ENCODE measurements at places on chromosomes 3 and 15.
A peak's percentile ranks its signal among the peaks of the same experiment; 100 is the strongest.

- DNase-seq = no peak
Measured at GRCh38 chr15:70998319-70998718, 105.7 kb downstream of the LRRC49 start.

- no peak for DNase-seq
Measured at GRCh38 chr15:53910852-53911251, 67.4 kb upstream of the UNC13C start.

GRCh38 chr3:111715911-111716523 lies 120.9 kb upstream of the ZBED2 start:
- DNase-seq = no peak

DNA sequence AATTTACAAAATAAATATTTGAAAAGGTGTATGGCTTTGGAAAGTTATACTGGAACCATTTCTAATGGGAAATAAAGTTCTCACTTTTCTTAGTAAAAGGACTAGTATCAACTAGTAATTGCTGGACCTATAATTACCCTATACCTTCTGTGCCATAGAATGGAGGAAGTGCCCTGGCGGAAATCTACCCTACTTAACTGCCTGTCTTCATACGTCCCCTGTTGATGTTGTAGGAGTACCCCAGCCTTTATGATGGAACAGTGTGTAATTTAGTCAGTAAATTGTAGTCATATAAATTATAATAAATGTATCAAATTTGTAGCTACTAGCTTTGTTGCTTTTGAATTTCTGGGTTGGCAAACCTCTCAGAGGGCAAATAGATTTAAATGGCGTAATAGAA lies 149.9 kb downstream of the LPP start:
- no peak for DNase-seq

GRCh38 chr3:192917028-192917403 lies 640 bp downstream of the MB21D2 start:
- peak; percentile 81 for DNase-seq

DNA sequence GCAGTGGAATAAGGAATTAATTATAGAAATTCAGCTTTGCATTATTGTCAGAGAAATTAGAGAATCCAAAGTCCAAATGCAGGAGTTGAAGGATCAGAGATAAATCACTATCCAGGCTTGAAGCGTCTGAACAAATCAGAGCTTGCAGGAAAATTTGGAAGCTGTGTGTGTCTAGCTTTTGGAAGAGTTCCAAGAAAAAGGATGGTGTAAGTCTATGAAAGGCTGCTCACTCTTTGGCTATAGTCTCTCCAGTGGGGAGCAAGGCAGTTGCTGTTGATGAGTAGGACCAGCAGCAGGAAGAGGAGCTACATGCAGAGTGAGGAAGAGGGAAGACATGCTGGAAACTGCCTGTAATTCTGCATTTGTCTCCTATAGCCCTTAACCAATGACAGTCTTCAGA lies 464.3 kb upstream of the GRM7 start:
- no peak for DNase-seq

DNA sequence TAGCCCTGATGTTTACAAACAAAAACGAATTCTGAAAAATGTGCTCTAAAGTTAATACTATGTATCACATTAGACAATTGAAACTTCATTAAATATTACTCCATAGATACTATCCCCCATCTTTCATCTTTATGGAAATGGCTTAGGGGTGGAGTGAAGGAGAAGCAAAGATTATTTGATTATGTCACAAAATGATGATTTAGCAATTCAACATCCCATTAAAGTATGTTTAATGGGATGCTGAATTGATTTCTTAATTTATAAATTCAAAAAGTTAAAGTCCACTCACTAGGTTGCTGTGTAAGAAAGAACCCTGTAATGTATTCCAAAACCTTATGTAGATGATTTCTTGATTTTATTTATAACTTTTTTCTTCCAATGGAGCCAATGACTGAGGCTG lies 201.1 kb downstream of the WDR72 start:
- no peak for DNase-seq

- DNase-seq = no peak
Measured at GRCh38 chr15:57048930-57049549, 130.6 kb downstream of the TCF12 start.

DNA sequence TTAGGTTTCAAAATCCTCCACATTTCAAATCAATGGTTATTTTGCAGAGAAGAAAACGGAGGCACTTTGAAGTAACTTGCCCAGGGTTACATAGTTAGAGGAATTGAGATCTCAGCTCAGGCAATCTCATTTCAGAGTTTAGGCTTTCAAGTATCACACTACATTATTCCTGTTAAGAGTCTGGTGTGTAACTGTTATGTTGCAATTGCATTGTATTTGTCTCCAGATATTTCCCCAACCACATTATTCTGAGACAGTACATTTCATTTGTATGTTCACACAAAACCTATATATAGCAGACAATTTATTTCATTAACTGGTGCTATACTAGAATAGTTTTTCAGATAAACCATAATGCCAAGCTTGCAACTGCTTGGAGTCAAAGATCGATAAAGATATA lies 154.2 kb upstream of the TSPAN3 start:
- DNase-seq = no peak

DNA sequence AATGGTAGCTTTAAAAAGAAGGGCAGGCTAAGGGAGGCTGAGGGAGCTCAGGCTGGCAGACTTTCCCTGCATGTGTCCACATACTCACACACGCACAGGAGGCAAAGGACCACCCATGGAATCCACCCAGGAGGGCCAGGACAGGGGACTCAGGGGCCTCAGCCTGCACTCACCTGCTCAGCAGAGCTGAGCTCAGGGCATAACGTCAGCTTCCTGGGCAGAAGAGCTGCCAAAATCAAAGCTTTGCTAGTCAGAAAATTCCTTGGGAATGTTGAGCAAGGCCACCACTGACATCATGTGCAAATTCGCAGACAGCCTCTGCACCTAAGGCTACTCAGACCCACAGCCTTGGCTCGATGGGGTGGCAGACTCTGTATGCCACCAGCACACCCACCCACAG lies 16.4 kb upstream of the ALAS1 start:
- DNase-seq = no peak

- no peak for DNase-seq
Measured at GRCh38 chr3:86723433-86723832, 267.5 kb downstream of the VGLL3 start.

GRCh38 chr15:77575203-77575934 lies 57.3 kb downstream of the LINGO1 start:
- no peak for DNase-seq

DNA sequence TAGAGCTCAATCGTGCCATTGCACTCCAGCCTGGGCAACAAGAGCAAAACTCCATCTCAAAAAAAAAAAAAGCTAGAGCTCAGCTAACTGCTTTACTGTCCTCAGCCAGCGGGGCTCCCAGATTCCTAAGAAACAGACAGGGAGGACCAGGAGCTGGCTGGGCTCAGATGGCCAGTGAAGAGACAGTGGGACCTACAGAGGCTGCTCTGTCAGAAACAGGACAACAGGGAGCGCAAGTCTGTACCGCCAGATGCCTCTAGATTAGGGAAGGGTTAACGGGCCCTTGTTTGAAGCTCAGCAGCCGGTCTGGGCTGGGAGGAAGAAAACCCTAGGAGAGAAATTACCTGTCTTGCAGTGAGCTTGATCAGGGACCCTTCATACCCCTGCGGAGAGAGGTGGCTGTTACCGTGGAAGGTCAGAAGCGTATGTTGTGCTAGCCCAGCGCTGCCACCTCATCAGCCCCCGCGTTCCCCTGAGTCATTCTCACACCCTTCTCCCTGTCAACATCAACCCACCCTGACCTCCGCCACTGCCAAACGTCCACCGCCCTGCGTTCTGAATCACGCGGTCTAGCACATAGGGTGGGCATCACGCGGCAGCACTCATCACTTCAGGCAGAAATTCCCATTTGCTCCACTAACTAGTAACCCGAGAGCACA lies 25.3 kb downstream of the RBPMS2 start:
- no peak for DNase-seq

DNA sequence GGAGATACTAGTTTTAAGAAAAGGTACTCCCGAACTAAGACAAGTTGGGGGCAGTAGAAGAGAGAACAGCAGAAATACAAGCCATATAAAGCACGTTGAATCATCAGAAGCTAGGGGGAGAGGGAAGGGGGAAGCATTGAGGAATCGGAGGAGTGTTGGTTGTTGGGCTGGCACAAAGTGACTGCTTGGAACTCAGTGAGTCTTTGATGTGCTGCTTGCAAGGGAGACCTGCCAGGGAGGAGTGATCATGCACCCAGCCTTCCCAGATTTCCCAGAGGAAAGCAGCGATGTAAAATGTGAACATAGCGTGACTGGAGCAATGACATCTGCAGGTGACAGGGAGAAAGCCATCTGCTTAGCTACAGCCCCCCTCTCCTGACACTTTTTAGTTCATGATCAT lies 192.4 kb upstream of the IL12A start:
- DNase-seq = no peak

DNA sequence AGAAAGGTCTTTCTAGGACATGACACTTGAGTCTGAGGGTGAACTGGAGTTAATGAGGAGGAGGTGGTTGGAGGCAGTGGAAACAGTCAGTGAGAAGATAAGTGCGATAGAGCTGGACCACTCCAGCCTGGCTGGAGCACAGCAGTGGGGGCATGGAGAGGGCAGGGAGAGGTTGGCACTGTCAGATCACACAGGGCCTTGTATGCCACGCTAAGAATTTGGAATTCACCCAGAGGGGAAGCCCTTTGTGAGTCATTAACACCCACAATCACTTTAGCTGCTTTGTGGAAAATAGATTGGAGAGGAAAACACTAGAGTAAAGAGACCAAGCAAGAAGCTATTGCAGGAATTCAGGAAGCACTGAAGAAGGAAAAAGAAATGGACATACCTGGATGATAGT lies 83.3 kb downstream of the ZNF621 start:
- DNase-seq = no peak

GRCh38 chr3:139287557-139287956 lies 56.3 kb upstream of the MRPS22 start:
- DNase-seq = no peak

DNA sequence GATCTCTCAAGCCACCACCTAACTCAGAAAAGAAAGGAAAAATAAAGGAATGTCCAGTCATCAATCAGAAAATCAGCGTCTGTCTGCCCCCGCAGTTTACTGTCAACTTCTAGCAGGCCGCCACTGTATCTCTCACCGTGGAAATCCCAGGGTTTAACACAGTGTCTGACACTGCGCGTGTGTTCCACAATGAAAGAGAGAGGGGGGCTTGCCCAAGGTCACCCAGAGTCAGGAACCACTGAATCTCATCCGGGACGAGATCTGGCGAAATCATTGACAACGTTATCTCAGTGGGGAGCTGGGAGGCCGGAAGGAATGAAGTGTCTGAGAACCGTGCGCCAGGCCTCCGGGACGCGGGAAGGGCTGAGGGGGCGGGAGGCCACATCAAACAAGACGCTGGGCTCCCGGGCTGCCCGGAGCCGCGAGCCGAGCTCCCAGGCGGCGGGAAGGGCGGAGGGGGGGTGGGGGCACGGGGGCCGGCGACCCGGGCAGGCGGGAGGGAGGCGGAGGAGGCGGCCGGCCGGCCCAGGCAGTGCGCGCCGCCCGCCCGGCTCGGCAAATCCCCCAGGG lies 2.2 kb upstream of the HES1 start:
- peak; percentile 66 for DNase-seq

DNA sequence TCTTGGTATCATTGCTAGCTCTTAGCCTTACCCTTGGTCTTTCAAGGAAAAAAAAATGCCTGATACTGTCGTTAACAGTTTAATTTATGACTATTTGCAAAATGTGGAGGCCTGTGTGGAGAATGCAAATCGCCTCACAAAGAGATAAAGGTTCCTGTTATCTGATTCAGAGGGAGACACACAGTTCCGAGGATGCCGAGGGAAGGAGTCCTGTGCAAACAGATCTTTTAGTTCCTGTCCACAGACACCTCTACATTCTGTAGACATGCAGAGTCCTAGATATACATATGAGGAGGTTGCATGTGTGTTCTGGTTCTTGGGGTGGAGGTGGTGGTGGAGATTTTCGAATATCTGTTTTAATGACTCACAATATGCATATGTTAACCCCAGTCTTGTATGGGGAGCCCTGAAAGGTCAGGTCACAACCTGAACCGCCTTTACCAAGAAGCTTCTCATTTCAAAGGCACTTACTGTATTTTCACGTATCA lies 5.7 kb downstream of the NR2F2 start:
- no peak for DNase-seq

DNA sequence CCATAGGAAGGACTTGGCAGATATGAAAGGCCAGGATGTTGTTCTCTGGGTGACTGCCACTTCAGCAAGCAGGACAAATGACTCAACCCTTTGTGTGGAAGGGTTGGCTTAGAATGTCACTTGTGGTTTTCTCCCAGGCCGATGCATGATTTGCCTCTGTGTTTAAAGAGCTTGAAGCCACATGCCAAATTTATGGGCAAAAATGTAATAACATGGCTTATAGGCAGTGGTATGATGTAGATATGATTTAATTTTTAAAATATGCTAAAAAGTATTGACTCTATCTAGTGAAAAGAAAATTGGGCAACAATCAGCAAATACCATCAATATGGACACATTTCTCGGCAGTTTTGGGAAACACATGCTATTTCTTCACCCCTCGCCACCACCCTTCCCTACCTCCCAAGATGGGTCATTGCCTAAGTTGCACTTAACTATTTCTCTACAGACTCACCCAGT lies 114.6 kb downstream of the CYP19A1 start:
- no peak for DNase-seq

DNA sequence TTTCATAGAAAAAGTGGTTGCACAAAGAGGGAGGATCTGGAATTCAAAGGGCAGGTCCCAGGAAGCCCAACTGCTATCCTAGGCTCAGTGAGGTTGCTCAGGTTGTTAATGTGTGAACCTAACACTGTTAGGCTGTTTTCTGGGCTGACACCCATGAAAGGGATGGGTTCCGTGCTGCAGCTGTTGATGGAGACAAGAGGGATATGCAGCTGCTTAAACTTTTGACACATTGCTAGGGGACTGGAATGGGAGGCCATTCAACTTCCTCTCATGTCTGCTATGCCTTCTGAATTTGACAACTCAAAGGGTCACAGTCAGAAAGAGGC lies 198.0 kb upstream of the NR2E3 start:
- no peak for DNase-seq

DNA sequence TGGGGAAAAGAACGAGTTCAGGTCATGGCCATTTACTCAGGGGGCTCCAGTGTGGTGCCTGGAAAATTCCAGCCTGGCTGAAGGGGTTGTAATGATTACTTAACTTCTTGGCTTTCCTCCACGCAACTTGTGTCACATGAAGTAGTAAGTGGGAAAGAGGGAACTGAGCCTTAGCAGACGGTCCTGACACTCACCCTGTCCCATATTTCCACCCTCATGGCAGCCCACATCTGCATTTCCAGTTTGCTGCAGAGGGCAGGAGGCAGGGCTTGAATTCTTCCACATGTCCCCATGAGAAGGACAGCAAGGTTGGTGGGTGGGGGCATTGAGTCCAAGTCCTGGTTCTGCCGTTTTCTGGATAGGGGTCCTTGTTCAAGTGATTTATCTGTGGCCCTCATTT lies 7.8 kb upstream of the CAMP start:
- DNase-seq = no peak

Data from GM06990 (cell line).